ENCODE measurements at places on chromosomes 5 and 9.

- no peak for DNase-seq
Observed at GRCh38 chr5:160978944-160979343, 126.9 kb upstream of the ATP10B start.

- DNase-seq = no peak
Observed at GRCh38 chr9:20558566-20559016, 63.7 kb downstream of the MLLT3 start.

DNA sequence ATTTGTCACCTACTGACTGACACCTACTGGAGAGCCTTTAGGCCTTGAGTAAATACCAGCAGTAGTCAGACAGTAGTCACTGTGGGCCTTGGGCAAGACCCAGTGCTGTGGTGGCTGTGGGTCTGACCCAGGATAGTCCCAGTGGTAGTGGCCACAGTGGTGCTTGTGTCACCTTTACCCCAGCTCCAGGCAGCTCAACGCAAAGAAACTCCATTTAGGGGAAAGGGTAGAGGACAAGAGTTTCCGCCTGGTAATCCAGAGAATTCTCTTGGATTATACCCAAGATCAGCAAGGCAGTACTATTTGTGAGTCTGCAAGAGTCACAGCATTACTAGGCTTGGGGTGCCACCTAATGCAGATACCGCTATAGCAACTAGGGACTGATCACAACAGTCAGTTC is 28.9 kb downstream of the CERT1 start:
- no peak for DNase-seq

DNA sequence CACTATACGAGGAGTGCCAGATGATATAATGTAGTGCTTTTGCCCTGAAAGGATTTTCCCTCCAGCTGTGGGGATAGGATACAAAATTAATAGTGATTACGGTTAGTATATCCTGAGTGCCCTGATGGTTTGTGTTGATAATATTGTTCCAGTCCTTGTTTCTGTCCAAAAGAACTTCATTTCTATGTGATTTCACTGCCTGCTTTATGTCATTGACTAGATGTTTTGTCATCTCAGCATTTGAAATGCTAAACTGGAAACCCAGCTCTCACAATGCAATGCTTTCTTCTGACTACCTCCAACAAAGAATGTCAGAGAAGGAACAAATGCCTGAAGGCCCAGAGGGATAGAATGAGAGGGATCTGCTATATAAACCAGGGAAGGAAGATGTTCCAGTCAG is 177.8 kb downstream of the NIPBL start:
- DNase-seq = no peak

DNA sequence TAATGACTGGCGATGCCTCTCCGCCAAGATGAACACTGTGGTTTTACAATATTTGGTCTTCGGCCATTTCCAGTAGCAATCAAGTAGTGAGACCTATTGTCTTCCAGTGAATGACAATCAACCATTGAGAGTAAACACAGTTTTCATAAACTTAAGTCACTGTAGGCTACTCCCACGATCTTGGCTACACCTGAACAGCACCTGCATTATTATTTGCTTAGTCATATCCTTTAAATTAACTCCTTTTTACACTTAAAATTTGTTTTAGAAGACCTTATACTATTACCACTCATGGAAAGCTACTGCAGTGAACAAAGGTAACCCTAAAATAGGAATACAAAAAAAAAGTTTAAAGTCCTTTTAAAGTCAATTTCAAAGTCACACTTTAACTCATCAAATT is 58.2 kb downstream of the ZNF354C start:
- no peak for DNase-seq

DNA sequence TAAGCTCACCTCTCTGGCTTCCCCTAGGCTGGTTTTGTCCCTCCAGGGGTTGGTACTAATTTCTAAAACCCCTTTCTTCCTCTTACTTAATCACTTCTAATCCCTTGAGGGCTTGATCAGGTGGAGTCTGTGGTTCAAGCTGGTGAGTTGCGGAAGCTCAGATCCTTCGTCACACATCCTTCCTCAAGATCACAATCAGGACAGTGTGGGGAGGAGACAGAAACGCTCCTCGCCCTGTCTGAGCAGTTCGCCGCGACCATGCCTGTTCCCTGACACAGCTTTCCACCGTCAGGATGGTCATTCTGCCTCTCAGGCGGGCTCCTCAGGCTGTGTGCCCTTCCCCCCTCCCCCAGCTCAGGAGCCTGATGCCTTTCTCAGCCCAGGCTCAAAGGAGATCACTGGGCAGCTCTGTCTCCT is 24.3 kb downstream of the CPLX2 start:
- DNase-seq = no peak

GRCh38 chr5:63495225-63495624 is 467.0 kb downstream of the HTR1A start:
- DNase-seq = no peak

GRCh38 chr9:21252721-21253547 is 13.1 kb upstream of the IFNA14 start:
- DNase-seq = no peak

GRCh38 chr5:80215523-80215922 is 40.3 kb downstream of the SERINC5 start:
- DNase-seq = no peak

DNA sequence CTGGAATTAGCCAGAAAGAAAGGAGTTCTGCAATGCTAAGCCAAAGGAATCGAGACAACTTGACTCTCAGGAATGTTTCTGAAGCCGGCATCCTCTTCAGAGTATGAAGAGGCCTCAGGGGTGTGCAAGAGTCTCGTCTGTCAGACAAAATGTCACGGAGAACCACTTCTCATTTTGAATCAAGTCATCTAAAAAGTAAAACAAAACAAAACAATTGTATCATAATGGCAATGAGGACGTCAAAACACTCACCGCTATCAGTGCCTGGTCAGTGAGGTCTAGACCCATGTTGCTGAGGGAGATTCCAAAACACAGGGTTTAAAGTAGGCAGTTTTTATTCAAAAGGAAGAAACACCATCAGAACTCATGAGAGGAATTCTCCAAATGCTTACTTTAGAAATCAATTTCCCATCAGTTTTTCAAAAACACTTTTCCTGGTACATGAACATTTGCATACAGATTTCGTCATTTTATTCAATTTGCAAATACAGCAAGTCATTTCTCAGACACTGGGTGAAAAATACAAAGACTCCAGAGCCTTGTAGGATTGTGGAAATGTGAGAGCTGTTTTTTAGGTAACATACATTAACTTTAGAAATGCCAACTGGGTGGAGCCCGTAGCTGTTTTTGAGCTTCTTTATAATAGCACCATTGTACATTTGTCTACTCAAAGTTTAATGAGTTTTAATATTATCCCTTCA is 89.5 kb upstream of the MAP3K1 start:
- DNase-seq = no peak

GRCh38 chr9:26811106-26811505 is 81.5 kb downstream of the CAAP1 start:
- DNase-seq = no peak

- no peak for DNase-seq
Observed at GRCh38 chr9:27497883-27498417, 26.1 kb upstream of the IFNK start.

- no peak for DNase-seq
Observed at GRCh38 chr9:99594056-99594780, 227.5 kb upstream of the NR4A3 start.

DNA sequence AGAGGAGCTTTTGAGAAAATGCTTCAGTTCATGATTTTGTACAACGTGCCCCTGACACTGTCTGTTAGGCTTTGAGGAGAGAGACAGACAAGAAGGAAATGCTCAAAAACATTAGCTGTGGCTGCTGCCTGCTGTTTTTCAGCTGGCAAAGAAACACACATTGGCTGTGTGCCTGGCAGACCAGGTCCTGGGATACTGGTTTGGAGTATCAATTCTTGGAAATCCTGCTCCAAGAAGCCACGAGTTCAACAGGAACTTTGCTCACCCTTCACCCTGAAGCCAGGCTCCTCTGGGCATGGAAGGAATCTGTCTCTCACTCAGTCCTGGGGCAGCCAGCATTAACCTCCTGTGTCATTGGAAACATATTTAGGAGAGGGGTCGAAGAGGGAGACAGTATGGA is 245.5 kb downstream of the AUH start:
- DNase-seq = no peak

Measured in NCI-H510A (cell line).